Central memory CD8-positive, alpha-beta T cell (primary cell): ENCODE measurements at places on chromosomes 2 and 18.
A peak's percentile ranks its signal among the peaks of the same experiment; 100 is the strongest.

DNA sequence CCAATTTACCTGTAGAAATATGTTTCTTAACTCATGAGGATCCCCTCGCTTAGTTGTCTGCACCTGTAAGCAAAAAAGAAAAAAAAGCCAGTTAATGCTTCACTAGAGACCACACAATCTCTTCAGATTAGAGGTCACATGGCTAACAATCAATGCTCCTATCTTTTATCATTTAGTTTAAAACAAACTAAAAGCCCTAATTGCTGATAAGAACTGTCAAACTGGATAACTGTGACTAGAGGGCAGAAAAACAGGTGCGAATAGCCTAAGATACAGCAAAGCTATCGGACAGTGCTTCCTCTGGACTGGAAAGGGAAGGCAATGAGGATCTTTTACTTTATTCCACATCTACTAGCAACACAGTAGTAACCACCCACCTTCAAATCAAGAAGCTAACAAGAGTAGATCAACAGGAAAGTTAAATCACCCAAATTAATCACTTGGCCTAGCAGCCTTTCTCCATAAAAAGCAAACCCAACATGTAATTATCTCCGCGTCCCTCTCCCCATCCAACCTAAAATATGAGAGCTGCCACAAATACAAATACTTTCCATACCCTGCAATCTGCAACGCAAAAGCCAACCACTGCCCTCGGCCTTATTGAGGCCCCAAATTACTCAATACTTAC lies 734 bp downstream of the SLC25A12 start:
- no peak for DNase-seq

GRCh38 chr2:12716032-12716281 lies 779 bp upstream of the TRIB2 start:
- DNase-seq: peak; percentile 66

DNA sequence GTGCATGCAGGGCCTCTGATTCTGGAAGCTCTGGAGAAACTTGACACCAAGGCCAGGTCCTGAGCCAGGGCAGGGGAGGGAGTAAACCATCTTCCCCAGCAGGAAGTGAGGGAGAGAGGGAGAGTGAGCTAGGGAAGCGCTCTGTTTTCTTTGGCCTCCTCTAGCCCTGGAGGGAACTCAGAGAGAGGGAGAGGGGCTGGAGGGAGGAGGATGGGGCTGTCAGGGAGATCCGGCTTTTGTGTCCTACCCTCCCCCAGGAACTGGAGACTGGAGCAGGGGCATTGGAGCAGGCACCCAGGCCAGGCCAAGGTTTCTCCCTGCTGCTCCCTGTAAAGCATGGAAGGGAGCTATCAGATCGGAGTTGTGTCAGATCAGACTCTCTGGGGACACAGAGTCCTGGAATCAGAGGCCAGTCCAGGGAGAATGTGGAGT lies 22.7 kb upstream of the PKDCC start:
- no peak for DNase-seq

- DNase-seq: no peak
Measured at GRCh38 chr2:228016402-228016801, 145.0 kb downstream of the DAW1 start.

DNA sequence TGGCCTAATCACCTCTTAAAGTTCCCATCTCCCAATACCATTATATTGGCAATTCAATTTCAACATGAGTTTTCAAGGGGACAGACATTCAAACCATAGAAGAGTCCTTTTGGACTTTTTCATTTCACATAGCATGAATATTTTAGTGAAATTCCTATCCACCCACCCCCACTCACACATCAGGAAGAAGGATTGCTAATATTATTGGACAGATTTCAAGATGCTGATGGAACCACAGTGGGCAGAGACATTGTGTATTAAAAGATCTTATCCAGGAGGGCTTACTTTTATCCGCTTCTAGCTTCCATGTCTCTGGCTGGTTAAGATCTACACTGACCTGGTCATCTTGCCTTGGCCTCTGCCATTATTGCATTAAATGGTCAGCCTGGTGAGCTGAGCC lies 297.4 kb upstream of the ACVR2A start:
- no peak for DNase-seq
